Testis (tissue), 5 donors: ENCODE measurements at places on chromosomes 1 and 21. TPM values are rescaled to one million over a fixed set of nuclear protein-coding genes. Genes with fewer than 3 reads are reported as not detected.

The SLC9C2 gene
- 17.1 TPM for polyA plus RNA-seq

The GBP6 gene
- 0.26 TPM for polyA plus RNA-seq

The OR2M3 gene
- polyA plus RNA-seq = 0.11 TPM

The MPZ gene
- 4.7 TPM for polyA plus RNA-seq

The IFI44 gene
- polyA plus RNA-seq = 7.5 TPM

The LRRC53 gene
- not detected for polyA plus RNA-seq

The RUNX3 gene
- 5.1 TPM for polyA plus RNA-seq

The CDKN2C gene
- 8.8 TPM for polyA plus RNA-seq

The VANGL2 gene
- 5.9 TPM for polyA plus RNA-seq

The HMCN1 gene
- 6.2 TPM for polyA plus RNA-seq

The APCS gene
- polyA plus RNA-seq = not detected

The UQCRHL gene
- polyA plus RNA-seq = 2.5 TPM

The BACH1 gene
- polyA plus RNA-seq = 43.9 TPM

The TMEM81 gene
- 6.8 TPM for polyA plus RNA-seq

The FGR gene
- 5.2 TPM for polyA plus RNA-seq

The EXO1 gene
- polyA plus RNA-seq = 8.3 TPM

The RAB7B gene
- polyA plus RNA-seq = 6.2 TPM

GRCh38 chr1:167499106-167499505, 19.2 kb downstream of the CD247 start:
- no peak for DNase-seq

DNA sequence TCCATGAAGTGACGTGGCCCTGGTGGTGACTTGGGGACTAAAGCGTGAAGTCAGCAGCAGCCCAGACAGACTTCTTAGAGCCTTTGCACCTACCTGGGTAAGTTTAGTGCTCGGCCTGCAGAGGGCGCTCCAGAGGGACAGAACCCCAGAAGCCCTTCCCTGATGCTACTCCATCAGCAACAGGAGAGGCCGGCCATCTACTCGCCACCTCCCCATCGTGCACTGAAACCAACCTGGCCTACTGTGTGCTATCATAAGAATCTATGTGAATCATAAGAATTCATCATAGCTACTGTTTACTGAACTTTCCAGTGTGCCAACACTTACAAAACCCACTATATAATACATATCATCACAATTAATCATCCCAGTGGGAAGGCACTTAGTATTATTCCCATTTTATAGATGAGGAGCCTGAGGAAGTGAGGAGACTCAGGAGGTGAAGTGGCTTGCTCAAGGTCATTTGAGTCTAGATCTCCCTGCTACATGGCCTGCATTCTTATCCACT, 7.9 kb upstream of the EDN2 start:
- peak; percentile 41 for DNase-seq

DNA sequence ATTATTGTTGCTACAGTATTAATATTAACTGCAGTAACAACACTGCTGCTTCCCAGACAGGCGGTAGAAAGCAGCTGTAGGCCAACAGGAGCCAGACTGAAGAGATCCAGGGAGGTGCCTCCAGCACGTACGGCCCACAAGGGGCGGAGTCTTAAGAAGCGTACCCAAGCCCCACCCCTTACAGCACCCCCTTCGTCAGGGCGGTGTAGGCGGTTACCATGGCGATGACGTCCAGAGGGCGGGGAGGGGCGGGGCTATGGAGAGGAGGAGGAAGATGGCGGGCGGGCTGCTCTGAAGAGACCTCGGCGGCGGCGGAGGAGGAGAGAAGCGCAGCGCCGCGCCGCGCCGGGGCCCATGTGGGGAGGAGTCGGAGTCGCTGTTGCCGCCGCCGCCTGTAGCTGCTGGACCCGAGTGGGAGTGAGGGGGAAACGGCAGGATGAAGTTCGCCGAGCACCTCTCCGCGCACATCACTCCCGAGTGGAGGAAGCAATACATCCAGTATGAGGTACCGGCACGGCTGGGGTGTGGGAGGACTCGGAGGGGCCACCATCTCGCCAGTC, at the start of gene XPR1:
XPR1 (plus strand) TSS at position 257 of the 560 bp plus-strand sequence; CDS start at position 437, 180 bp downstream.
- DNase-seq = peak; percentile 99

DNA sequence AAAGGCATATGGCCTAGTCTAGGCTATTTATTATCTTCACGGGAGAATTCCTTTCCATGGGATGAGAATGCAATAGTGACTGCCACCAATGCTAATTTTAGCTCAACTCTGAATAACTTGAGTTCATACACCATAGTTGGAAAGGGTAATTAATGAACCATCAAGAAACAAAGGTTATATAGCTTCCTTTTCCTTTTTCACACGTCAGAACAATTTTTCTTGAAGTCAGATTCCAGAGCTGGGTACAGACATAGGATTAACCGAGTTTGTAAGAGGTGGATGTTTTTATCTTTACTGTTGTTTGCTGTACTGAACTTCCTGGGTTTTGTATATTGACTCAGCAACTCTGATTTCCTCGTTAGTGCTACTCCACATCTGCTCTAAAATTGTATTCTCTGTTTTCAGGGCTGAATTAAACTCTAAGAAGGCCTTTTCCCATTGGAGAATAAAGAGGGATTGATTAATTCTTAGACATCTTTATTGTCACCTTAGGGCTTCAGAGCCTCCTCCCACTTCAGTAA, 262.0 kb downstream of the NUF2 start:
- DNase-seq = no peak

- DNase-seq = no peak
Observed at GRCh38 chr1:70671006-70671405, 259.9 kb downstream of the CTH start.

- DNase-seq = peak; percentile 73
Observed at GRCh38 chr1:81799939-81800694, 617 bp upstream of the ADGRL2 start.

- DNase-seq = no peak
Observed at GRCh38 chr1:44559330-44559729, 115.0 kb downstream of the TMEM53 start.

GRCh38 chr1:8463144-8463927, 145.4 kb downstream of the SLC45A1 start:
- peak; percentile 61 for DNase-seq

DNA sequence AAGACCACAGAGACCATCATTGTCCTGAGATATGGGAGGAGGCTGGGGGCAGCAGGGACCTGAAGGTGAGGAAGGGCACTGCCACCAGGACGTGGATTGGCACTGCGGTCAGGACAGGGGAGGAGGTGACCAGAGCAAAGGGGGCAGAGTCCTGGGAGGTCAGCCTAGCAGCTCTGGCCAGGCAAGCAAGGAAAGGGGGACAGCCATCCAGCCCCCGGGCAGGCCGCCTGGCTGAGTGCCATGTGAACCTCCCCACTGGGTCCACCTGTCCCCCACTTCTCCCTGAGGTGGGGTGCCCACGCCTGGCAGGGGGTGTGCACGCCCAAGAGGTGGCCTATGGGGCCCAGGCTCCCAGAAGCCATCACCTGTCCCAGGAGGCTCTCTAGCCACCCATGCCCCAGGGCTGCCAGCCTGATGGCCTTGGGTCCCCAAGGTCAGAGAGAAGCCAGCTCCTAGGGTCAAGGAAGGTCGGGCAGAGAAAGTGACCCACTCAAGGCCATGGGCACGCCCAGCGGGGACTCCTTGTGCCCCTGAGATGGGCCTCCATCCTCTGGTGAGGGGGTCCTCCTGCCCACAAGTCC, 17.6 kb upstream of the PTTG1IP start:
- no peak for DNase-seq

- no peak for DNase-seq
Observed at GRCh38 chr21:35208810-35209517, 159.9 kb upstream of the RUNX1 start.

- DNase-seq = peak; percentile 29
Observed at GRCh38 chr1:14110040-14110439, 410.1 kb downstream of the PRDM2 start.

DNA sequence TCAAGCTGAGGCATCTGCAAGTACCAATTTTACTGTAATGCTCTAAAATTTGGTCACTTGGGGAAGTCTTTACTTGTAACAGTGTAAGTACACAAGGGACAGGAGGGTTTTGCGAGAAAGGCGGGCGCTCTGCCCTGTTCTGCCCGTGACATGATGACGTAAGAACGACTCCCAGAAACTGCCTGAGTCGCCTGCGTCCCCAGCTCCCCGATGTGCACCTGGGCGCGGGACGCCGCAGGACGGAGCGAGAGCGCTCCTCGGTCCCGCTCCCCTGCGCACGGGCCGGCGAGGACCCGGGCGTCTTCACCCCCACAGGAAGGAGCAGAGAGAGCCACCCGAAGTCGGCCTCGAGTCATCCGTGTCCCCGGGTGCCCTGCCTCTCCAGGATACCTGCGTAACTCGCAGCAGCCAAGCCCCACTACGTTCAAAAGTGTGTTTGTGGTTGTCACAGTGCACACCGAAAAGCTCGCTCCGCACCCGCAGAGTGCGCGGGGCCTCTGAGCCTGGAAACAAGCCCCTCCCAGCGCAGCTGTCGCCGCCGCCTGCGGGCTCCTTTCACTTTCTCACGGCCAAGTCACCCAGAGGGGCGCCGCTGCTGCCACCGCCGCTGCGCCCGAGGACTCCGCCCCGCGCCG, 3.3 kb upstream of the ZBTB18 start:
- DNase-seq = peak; percentile 86

DNA sequence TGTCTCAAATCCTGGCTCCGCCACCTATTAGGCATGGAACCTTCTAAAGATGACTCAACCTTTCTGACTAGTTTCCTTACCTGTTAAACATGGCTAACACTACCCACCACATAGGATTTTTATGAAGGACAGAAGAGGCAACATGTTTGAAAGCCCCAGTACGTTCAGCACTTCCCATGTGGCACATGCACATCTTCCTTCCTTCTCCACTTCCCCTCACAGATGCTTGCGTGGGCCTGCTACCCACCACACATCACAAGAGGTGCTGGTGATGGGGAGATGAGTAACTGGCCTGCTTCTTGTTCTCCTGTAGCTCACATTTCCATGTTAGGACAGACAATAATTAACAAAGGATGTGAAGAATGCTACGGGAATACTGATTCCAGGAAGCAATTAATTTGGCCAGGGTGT, 7.1 kb downstream of the ZBTB21 start:
- no peak for DNase-seq

DNA sequence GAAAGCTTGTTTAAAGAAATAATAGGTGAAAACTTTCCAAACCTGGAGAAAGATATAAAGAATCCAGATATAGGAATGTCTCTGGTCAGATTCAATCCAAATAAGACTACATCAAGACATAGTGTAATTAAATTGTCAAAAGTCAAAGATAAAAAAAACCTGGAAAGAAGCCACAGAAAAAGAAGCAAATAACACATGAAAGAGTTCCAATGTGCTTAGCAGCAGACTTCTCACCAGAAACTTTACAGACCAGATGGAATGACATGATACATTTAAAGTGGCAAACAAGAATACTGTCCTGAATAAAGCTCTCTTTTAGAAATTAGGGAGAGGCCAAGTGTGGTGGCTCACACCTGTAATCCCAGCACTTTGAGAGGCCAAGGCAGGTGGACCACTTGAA, 1039.9 kb downstream of the KCNT2 start:
- no peak for DNase-seq

- no peak for DNase-seq
Observed at GRCh38 chr1:201260648-201261311, 22.5 kb upstream of the PKP1 start.

GRCh38 chr21:21907271-21907670, 909.1 kb downstream of the NCAM2 start:
- peak; percentile 43 for DNase-seq

GRCh38 chr1:10319750-10320149, 79.1 kb upstream of the PGD start:
- no peak for DNase-seq

DNA sequence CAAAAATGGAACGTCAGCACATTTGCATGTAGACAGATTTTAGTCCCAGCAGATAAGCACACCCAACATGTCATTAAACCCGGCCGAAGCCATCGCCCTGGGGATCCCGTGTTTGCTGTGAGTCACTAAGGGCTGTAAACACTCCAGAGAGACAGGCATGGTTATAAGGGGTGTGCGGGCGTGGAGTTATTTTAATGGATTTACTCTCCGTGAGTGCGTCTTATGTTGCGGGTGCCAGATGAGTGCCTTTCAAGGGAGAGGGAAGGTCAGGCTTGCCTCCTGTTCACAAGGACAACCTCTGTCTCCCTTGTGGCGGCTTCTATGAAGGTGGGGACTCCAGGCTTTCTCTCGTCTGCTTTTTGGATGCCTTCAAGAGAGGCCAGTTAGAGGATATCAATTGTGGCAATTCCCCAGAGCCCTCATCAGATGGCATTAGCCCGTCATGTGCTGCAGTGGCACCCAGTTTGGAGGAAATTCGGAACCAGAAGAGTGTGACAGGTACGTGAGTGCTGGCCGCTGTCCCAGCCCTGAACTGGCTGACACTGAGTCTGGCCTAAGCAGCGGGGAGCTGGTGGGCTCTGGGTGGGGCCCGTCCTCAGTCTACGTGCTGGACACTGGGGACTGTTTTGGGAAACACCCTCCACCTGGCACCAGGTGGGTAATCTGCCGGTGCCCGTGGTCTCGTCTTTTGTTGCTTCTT, 223.8 kb upstream of the TMEM51 start:
- peak; percentile 69 for DNase-seq

GRCh38 chr1:229169399-229169798, 101.5 kb upstream of the RAB4A start:
- no peak for DNase-seq

DNA sequence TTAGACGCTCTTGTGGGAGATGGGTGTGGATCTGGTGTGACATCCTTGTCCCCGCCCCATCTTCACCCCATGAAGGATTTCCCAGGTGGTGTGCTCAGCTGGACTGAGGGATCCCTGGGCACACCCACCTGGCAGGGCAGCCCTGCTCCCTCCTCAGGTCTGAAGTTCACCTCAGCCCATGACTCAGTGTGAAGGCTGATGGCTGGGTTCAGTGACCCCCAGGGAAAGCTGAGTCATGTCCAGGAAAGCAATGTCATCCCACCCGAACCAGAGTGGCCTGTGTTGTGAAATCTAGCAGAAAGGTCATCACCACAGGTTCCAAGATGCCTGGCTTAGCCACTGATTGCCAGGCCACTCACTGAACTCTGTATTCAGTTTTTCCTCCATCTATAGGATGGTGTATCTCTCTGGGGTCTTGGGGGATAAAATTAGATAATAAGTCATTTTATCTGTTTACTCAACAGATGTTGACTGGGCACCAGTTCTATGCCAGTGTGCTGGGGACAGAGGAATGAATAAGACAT, 97.7 kb upstream of the JUN start:
- DNase-seq = no peak

- DNase-seq = no peak
Observed at GRCh38 chr21:27017246-27017645, 50.4 kb upstream of the ADAMTS5 start.

DNA sequence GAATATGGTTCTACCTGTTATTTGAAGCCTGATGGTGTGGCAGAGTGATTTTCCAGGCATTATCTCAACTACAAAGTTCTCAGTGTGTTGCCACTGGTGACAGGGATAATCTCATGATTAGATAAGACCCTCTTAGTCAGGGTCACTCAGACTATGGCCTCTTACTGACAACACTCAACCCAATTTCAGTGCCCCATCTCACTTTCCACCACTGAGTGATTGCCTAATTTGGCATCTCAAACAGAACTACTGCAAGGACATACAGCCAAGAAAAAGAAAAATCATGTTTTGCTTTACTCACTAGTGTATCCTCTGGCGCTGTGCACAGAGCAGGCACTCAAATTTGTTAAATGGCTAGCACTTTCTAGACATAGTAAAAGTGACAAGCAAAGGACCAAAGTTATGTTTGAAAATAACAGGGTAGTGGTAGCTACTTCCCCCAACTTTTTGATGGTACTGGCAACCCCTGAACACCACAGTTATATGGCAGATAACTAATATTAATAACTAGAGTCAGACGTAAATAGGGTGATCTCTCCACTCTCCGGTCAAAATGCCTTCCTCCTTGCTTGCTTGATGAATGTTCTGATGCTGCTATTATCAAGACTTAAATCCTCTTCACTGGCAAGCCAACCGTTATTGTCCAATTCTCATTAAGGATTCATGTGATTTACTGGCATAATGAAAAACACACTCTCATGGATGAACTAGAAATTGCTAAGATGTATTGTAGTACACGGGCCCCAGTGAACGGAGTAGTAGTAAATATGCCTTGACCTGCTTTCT, 37.1 kb upstream of the SLC30A10 start:
- DNase-seq = no peak
